PC-3 (cell line): ENCODE measurements at places on chromosomes 13 and 19. TPM values are rescaled to one million over a fixed set of nuclear protein-coding genes. Genes with fewer than 3 reads are reported as not detected.

SIGLEC11 gene
- not detected in 2 replicates for total RNA-seq

GRCh38 chr19:15251749-15252397 is 19.6 kb upstream of the EPHX3 start:
- peak; percentile 55 for DNase-seq

DNA sequence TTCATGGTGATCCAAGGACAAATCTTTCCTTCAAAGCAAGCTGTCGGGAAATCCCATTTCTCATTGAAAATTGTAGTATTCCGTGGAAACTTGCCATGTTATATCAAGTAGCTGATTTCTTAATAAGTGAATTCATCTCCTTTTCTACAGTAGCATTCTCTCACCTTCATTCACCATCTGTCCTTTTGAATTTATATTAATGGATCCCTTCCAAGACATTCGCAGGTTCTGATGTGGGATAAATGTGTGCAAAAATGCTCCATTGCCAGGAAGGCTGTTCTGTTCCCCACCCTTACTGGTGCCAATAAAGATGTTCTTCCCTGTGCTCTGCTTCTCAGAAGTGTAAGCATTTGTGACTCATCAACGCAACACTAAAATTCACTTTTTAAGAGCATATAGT is 36.2 kb downstream of the AMER2 start:
- DNase-seq: no peak

DNA sequence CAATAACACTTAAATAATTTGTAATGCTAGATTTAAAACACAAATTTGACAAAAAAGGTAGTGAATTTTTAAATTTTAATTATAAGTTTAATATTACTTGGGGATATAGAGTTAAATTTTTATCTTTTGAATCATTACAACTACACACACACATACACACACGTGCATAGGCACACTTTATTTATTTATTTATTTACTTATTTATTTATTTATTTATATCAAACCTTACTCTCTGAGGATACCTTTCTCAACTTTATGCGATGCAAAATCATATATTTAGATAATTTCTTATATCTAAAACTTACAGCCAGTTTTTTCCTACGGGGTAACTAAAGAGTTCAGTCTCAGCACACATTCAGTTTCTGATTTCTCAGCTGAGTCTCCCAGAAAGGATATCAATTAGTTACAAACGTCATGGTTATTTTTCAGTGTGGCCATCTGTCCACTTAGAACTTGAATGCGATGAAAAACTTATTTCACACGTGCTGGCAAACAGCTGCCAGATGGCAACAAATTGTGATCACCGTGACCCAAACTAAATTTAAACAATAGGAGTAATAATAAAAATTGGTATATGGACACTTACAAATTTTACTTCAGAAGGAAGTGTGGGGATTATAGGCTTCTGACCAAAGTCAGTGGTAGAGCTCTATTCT is 683.1 kb upstream of the PRR20A start:
- DNase-seq: no peak

- DNase-seq: no peak
Measured at GRCh38 chr13:48222358-48223301, 10.4 kb upstream of the ITM2B start.

- no peak for DNase-seq
Measured at GRCh38 chr19:47241919-47242577, 11.0 kb upstream of the BBC3 start.

- DNase-seq: no peak
Measured at GRCh38 chr13:34167347-34167746, 349.4 kb downstream of the RFC3 start.

- DNase-seq: no peak
Measured at GRCh38 chr13:97873398-97873797, 80.1 kb upstream of the IPO5 start.

DNA sequence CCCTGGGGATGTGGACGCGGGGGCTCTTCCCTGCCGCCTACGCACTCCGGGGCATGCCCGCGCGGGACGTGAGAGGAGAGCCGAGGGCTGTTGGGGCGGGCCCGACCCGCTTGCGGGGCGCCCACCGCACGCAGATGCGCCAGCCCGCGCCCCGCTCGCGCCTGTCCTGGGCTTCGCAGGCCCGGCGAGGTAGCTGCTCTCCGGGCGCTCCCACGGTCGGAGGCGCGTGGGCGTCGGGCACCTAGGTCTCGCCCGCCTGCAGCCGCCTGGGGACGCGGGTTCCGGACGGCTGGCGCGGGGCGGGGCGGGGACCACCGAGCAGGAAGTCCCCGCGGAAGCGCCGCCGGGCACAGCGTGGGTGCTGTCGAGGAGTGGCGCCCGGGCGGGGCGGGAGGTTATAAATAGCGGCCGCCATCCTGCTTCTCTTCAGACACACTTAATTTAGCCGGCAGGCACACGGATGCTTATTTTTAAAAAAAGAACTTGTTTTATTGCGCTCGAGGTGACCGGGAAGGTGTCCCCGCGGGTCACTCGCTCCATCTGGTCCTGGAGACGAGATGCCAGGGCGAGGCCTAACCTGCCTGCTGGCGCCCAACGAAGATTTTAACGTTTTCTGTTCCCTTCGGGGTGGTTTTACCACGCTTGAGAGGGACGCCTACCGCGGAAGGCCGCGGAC is 561 bp upstream of the GJA3 start:
- no peak for DNase-seq

DNA sequence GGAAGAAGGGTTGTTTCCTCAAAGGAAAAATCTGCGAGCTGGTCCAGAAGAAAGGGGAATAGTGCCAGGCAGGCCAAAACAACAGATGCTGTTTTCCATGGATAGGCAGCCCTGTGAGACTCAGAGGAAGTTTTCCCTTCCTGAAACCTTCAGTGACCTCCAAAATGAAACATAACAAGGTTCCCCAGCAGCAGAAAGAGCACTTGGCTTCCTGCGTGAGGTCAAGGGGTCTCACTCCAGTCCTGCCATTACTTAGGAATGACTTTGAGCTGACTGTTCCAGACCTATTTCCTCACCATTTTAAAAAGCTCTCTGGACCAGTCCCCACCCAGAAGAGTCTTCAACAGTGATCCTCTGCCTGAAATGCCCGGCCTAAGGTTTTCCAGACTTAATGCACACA is 104.6 kb upstream of the IPO5 start:
- no peak for DNase-seq

ATP4A gene
- total RNA-seq: not detected in 2 replicates

ABCC4 gene
- total RNA-seq: 17.7 and 18.9 TPM in 2 replicates

- DNase-seq: peak; percentile 40
Measured at GRCh38 chr19:8552810-8553209, 24.4 kb downstream of the MYO1F start.

- peak; percentile 50 for DNase-seq
Measured at GRCh38 chr19:8116437-8117293, 32.7 kb downstream of the FBN3 start.

- DNase-seq: no peak
Measured at GRCh38 chr13:112141643-112142400, 74.9 kb downstream of the SOX1 start.

PRTN3 gene
- 0.29 and 0.40 TPM in 2 replicates for total RNA-seq

- DNase-seq: no peak
Measured at GRCh38 chr13:106499113-106499512, 36.3 kb downstream of the EFNB2 start.

GRCh38 chr19:947707-948539 is 22.1 kb downstream of the ARID3A start:
- no peak for DNase-seq

GRCh38 chr13:97976610-97977521 is 23.4 kb downstream of the IPO5 start:
- DNase-seq: peak; percentile 4

DNA sequence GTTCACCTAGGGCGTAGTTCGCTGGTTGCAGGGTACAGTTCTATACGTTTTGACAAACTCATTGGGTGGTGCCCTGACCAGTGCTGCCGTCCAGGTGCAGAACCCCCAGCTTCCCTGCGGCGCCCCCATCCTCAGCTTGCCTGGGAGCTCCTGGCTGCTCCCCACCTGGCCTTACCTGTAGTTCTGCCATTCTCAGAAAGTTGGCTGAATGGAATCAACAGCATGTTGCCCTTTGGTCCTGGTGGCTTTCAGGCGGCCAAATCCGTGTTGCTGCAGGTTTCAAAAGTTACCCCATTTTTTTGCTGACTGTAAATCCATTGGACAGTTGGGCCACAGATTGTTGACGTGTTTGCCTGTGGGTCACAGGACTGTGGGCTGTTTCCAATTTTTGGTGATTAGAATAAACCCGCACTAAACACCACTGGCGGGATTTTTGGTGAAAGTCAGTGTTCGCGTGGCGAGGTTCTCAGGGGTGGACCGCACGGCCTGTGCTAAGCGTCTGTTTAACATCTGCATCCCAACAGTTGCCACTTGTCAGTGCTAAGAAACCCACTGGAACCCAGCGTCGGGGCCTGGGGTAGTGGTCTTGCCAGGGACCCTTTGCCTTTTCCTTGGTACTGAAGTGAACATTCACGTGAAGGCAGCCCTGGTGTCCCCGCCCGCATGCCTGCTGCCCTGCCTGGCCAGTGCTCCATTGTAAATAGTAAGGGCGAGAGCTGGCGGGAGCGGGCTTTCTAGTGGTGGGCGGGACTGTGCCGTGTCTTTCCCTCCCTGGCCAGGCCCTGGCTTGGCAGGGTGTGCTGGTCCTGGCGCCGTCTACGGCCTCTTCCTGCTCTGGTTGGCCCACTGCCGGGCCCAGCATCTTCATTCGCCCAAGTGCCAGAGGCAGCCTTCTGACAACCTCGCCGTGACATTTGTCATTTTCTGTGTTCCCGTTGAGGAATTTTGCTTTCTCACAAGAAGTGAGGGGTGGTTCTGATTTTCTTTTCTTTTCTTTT is 3.3 kb downstream of the DOT1L start:
- peak; percentile 70 for DNase-seq

- DNase-seq: no peak
Measured at GRCh38 chr19:34471906-34472700, 9.5 kb upstream of the WTIP start.

- no peak for DNase-seq
Measured at GRCh38 chr13:43482026-43482425, 304.7 kb downstream of the ENOX1 start.

SLITRK6 gene
- total RNA-seq: 4.1 and 4.6 TPM in 2 replicates

GRCh38 chr13:65095161-65096082 is 2134.7 kb downstream of the PCDH9 start:
- DNase-seq: no peak

- no peak for DNase-seq
Measured at GRCh38 chr19:13117176-13117771, 734 bp upstream of the TRMT1 start.

- DNase-seq: peak; percentile 94
Measured at GRCh38 chr19:46068345-46069258, 27.8 kb upstream of the IGFL4 start.

GRCh38 chr13:55263045-55263444 is 1877.7 kb upstream of the PRR20A start:
- DNase-seq: no peak

FUT2 gene
- total RNA-seq: 0.69 TPM in 1 of 2 replicates, not detected in the other

GRCh38 chr13:22232186-22232585 is 561.3 kb downstream of the FGF9 start:
- DNase-seq: no peak

- DNase-seq: no peak
Measured at GRCh38 chr19:19500975-19501644, 14.2 kb downstream of the TSSK6 start.

- peak; percentile 26 for DNase-seq
Measured at GRCh38 chr13:48400090-48400694, 12.7 kb downstream of the LPAR6 start.

ERICH4 gene
- not detected in 2 replicates for total RNA-seq

DNA sequence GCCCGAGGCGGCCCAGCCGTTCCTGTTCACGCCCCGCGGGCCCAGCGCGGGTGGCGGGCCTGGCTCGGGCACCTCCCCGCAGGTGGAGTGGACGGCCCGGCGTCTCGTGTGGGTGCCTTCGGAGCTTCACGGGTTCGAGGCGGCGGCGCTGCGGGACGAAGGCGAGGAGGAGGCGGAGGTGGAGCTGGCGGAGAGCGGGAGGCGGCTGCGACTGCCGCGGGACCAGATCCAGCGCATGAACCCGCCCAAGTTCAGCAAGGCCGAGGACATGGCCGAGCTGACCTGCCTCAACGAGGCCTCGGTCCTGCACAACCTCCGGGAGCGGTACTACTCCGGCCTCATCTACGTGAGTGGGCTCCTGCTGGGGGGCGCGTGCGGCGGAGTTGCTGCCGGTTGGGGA is 7.0 kb downstream of the MYH14 start:
- no peak for DNase-seq

VSTM1 gene
- not detected in 2 replicates for total RNA-seq

GRCh38 chr19:41339936-41340335 is 13.8 kb downstream of the TGFB1 start:
- peak; percentile 38 for DNase-seq

ACER1 gene
- total RNA-seq: not detected in 2 replicates

DNA sequence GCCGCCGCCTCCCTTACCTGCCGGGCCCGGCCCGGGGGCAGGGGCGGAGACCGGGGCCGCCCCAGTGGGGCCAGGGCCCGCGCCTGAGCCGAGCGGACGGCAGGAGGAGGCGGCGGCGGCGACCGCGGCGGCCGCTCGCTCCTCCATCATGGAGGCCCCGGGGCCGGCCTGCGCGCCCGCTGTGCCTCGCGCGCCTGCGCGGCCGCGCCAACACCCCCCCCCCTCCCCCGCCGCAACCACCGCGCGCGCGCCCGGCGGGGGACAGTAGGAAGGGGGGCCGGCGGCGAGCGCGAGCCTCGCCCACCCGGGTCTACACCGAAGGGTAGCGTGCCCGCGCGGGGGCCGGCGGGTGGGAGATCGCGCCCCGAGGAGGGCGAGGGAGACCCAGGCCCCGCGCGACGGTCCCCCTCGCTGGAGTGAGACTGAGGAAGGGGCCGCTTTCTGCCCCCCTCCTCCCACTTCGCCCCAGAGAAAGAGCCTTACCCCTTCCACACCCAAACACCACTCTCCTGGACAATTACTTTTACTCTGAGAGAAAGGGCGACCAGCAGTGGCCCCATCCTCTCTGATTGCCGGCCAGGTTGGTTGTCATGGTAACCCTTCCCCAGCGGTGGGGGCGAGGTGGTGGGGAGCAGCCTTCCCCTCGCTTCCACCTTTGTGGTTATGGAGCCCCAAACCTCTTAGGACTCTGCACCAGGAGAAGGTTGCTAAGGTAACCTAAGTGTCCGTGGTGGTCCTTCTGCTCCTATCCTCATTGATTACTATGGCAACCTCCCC is at the start of gene STRN4:
Gene STRN4 (minus strand): TSS at position 170 of the 777 bp plus-strand sequence. CDS start 20 bp downstream, at position 150.
- DNase-seq: peak; percentile 62

SHC2 gene
- total RNA-seq: 0.18 TPM in 1 of 2 replicates, not detected in the other

IGSF23 gene
- not detected in 2 replicates for total RNA-seq

ZNF787 gene
- total RNA-seq: 111 and 185 TPM in 2 replicates

TMEM255B gene
- 26.9 and 35.5 TPM in 2 replicates for total RNA-seq

- peak; percentile 41 for DNase-seq
Measured at GRCh38 chr19:41321600-41322270, 11.8 kb downstream of the CCDC97 start.

DNA sequence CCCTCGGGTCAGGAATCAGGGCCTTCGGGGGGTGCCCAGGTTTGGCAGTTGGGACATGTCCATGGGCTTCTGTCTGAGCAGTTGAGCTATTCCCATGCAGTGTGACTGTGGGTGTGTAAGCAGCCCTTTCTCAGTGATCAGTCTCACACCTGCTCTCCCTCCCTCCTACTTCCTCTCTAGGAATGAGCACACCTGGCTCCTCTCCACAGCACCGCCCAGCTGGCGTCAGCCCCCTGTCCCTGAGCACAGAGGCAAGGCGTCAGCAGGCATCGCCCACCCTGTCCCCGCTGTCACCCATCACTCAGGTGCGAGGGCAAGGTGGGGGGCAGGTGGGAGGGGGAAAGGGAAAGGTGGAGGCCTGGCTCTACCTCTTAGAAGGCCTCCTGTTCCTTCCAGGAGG is 25.9 kb downstream of the COMP start:
- DNase-seq: no peak
